ENCODE measurements at places on chromosomes 12 and 14.

- DNase-seq, result no peak
Observed at GRCh38 chr12:113136128-113136989, 798 bp upstream of the RASAL1 start.

- DNase-seq, result no peak
Observed at GRCh38 chr12:102043928-102044327, 17.9 kb downstream of the WASHC3 start.

GRCh38 chr12:10779103-10779502 lies 23.3 kb downstream of the TAS2R7 start:
- DNase-seq, result no peak

- no peak for DNase-seq
Observed at GRCh38 chr12:4252601-4253000, 21.0 kb upstream of the CCND2 start.

GRCh38 chr14:60276347-60276746 lies 27.3 kb downstream of the PPM1A start:
- DNase-seq, result no peak

DNA sequence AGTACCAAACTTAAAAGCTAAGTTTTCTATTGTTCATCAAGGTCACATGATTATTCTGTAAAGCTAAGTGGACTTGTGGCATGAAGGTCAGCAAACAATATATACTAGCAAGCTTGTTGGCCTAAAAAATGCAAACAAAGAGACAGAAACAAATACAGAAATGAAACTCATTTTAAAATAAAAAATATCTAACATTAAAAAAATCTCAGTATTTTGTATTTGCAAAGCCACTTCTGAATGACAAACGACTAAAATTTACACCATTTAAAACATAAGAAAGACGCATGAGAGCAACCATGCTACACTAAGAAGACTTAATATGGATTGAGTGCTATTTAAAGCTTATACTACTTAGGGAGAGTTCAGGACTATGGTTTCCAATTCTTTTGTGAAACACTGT lies 72.8 kb upstream of the BBS10 start:
- DNase-seq, result no peak

- no peak for DNase-seq
Observed at GRCh38 chr12:105083031-105083430, 1.2 kb downstream of the ALDH1L2 start.

GRCh38 chr14:52021957-52022600 lies 32.7 kb downstream of the RTRAF start:
- no peak for DNase-seq

- DNase-seq, result no peak
Observed at GRCh38 chr12:7916936-7917335, 19.1 kb downstream of the SLC2A3 start.

- no peak for DNase-seq
Observed at GRCh38 chr12:105032703-105033357, 46.7 kb downstream of the NOPCHAP1 start.

DNA sequence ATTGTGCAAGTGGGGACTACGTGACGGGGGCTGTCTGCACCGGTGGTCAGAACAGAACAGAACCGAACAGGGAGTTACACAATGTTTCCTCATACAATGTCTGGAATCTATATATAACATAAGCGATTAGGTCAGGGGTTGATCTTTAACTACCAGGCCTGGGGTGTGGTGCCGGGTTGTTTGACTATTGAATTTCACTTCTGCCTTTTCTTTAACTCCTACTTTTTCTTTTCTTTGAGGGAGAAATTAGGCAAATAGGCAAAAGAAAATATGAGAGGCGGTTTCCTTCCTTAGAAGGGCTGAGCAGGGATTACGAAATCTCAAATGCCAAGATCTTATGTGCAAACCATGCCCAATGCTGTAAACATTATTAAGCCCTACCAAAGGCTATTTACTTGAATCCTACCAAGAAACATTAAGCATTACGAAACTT lies 140.3 kb downstream of the SLC38A6 start:
- peak; percentile 36 for DNase-seq

DNA sequence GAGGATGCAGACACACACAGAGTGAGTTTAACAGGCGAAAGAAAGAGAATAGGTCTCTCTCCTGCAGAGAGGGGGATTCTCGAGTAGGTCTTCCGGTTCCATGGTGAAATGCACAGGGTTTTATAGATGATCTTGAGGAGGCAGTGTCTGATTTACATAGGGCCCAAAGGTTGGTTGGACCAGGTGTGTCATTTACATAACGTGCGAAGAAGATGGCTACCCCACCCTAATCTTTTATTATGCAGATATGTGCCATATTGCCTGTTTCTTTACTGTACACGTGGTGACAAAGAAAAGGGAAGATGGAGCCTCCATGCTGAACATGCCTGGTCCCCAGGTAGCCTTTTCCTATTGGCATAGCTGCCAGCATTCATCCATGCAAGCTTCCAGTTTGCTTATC lies 219.8 kb downstream of the CRADD start:
- no peak for DNase-seq

GRCh38 chr12:82027612-82028011 lies 268.5 kb upstream of the PPFIA2 start:
- no peak for DNase-seq

All from MCF 10A (cell line).